Kidney glomerular epithelial cell (primary cell): ENCODE measurements at places on chromosomes 3 and 15.

- DNase-seq: no peak
Observed at GRCh38 chr3:67458896-67459530, 195.4 kb downstream of the SUCLG2 start.

GRCh38 chr3:47870156-47870555 is 67.2 kb downstream of the DHX30 start:
- no peak for DNase-seq

- DNase-seq: no peak
Observed at GRCh38 chr15:37837276-37837675, 97.2 kb upstream of the TMCO5A start.

DNA sequence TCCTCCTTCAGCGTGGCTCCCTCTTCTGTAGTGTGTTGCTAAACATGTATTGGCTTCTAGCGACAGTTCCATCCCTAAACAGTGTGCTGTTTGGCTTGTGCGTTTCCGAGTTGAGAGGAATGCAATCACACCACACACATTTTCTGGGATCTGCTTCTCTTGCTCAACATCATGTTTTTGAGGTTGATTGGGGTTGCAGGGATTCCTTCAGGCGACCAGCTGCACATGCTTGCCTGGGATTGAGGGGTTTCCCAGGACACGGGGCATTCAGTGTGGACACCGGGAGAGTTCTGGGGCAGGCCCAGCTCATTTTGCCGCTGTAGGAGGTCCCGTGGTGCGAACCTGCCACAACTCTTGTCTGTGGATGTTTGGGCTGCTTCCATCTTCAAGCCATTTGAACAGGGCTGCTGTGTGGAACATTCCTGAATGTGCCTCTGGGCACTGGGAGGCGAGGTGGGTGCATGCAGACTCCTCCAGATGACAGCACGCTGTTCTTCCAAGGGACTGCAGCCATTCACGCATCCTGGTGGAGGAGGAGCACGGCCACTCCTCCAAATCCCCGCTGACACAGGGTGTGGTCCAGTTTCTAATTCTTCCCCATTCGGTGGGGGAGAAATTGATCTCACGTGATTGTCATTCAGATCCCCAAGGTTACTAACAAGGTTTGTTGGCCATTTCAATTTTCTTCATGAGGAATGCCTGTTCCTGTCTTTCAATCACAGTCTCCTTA is 82.8 kb downstream of the PLXNA1 start:
- no peak for DNase-seq

DNA sequence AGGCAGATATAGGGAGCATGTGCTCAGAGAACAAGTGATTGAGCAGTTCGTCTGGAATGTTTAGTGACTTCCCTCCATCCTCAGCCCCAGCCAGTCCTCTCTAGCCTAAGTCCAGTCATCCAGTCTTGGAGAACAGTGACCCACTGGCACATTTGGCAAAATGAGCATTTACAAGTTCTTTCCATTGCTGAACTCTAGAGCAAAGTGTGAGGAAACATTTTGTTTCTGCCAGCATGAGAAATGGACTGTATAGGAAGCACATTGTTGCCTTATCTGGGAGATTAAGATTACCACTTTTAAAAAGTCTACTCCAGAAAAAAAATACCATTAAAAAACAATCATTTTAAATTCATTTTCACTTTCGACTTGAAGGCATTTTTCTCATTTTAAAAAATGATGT is 353.6 kb downstream of the SHQ1 start:
- DNase-seq: no peak

- no peak for DNase-seq
Observed at GRCh38 chr15:35850284-35850683, 304.3 kb upstream of the DPH6 start.

DNA sequence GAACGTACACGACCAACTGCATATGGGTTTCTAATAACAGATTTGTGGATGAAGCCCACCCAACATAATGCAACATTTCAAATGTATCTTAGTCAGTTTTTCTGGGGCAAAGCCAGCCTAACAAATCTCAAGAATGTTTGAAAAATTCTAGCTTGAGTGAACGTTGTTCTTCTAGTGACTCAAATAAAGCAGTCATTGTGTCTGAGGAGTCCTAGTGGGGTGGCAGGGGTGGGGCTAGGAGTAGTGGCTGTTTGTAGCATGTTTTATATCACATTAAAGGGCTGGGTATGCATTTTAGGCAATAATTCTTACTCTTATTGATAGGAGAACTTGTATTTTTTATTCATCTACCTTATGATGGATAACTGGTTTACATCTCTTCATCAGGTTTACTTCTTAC is 6.0 kb downstream of the B3GNT5 start:
- DNase-seq: no peak

DNA sequence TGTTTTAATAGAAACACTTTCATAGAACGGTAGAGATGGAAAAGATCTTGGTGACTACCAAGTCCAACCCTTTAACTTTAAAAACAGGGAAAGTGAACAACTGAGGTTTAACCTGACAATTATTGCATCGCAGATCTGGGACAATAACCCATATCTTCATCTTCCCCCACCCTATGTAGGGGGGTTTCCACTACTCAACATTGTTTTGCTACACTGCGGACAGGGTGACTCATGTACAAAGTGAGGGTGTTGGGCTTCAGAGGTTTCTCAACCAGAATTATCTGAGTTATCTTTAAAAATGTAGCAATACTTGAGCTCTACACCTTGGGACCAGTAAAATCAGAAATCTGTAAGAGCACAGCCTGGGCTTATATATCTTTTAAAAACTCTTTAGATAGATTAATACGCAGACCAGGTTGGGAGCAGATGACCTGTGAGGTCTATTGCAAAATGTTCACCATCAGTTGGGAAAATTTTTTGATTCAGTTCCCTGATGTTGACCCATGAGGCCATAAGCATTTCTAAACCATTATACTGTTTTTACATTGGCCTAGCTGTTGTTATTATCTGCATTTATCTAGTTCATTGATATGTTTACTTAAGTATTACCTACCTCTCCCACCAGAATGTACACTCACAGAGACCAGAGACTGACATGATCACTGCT is 103.6 kb upstream of the ICE2 start:
- peak; percentile 32 for DNase-seq

DNA sequence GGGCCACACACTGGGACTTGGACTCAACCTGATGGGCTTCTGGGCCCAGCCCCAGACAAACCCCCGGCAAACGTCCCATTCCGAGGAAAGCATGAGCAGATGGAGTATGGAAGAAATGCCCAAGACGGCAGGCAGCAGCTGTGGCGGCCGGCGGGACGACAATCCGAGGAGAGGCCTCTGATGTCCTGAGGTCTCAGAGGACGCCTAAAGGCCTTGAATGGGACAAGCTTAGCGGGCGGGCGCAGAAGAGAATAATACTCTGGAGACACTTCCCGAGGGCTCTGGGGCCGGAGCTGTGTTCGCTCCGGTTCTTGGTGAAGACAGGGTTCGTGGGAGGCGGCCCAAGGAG is 482 bp upstream of the OGG1 start:
- DNase-seq: no peak

DNA sequence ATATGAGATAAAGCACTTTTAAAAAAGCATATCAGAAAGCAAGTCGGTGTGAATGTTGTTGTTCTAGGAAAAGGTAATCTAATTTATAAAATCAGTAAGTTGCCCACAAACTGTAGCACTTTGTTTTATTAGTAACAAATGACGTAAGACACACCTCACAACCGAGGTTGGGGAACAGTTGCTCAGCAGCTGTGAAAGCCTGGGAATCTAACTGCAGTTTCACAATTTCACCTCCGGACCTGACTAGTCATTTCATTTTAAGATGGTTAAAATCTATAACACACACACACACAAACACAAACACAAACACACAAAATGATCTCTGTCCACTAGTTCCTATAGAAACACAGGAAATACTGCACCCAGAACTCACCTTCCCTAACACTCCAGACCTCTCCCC is 406.7 kb upstream of the NR2F2 start:
- DNase-seq: no peak

DNA sequence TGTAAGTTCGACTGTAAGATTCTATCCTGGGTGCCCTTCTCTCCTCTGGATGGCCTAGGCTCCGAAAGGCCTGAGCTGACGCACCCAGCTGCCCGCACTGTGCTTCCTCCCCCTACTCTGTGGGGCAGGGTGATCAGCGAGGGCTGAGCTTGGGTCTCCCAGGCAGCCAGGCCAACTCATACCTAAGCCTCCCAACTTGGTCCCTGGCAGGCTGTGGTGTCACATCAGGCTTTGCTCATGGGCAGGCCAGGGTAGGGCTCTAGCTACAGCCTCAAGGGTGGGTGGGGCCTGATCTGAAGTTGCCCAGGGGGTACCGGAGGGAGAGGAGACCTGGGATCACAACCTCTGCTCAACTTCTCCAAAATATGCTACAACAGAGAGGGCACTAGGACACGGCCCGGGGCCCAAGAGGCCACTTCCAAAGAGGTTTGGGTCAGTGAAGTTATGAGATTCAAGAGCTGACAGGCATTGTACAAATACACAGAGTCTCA is 123.1 kb downstream of the ADCY5 start:
- no peak for DNase-seq
